ENCODE measurements at places on chromosomes 3 and 15. TPM values are rescaled to one million over a fixed set of nuclear protein-coding genes. Genes with fewer than 3 reads are reported as not detected.

Gene MKRN2OS
- not detected for total RNA-seq

Gene C3orf49
- total RNA-seq: not detected

Gene CAPN7
- total RNA-seq: 26.7 TPM

Gene INKA1
- total RNA-seq: 2.0 TPM

Gene CCDC13
- total RNA-seq: 0.61 TPM

Gene ITIH3
- total RNA-seq: 0.15 TPM

Gene TIPARP
- 110 TPM for total RNA-seq

Gene SCG3
- not detected for total RNA-seq

Gene BFSP2
- not detected for total RNA-seq

Gene PP2D1
- not detected for total RNA-seq

Gene SEMA3F
- total RNA-seq: 22.0 TPM

Gene KIF7
- 4.0 TPM for total RNA-seq

Gene STRIT1
- total RNA-seq: not detected

Gene CASR
- not detected for total RNA-seq

Gene SIN3A
- 33.5 TPM for total RNA-seq

Gene GRIP2
- total RNA-seq: 1.5 TPM

Gene ATP8B4
- 1.1 TPM for total RNA-seq

Gene SLC24A5
- not detected for total RNA-seq

Gene NRROS
- total RNA-seq: 0.04 TPM

Gene ACAP2
- 5.8 TPM for total RNA-seq

Gene CPA3
- total RNA-seq: not detected

Measured in A549 treated with dexamethasone at 1 μM for 4 hours (cell line).